ENCODE measurements at places on chromosomes 2 and 18.

DNA sequence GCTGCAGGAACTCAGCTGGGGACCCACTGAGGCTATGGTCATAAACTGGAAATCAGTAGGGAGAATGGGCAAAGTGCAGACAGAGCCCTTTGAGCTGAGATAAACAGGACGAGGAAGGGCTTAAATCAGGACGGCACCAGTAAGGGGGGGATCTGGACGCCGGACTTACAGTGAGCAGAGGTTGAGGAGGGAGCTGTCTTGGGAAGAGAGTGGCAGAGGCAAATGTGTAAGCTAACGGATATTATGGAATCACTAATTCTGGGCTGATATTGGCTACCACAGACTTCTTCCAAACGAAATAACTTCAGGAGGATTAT is 539 bp downstream of the CYP27A1 start:
- no peak for DNase-seq

DNA sequence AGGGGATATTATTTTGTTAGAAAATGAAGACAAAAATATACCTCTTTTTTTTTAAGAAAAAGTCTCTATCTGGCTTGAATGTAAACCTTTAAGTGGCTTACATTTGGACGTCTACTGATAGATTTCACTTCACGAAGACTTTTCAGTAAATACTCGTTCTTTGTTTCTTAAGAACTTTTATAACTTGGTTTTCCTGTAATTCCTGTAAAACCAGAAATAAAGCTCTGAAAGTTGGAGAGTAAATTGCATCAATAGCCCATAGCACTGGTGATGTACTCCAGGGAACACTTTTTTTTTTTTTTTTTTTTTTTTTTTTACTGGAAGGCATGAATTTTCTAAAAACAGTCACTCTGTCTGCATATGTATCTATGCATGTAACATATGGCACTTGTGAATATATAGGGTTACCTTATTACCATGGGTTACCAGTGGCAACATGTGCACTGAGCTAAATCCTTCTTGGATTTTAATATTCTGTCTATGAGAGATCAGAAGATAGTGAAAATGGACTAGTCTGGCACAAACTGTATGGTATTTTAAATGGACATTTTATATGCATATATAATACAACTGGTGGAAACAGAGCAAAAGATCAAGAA is 309.2 kb upstream of the TCF4 start:
- no peak for DNase-seq

- no peak for DNase-seq
These were observed 172.1 kb downstream of the NEDD4L start for GRCh38 chr18:58216071-58216481.

DNA sequence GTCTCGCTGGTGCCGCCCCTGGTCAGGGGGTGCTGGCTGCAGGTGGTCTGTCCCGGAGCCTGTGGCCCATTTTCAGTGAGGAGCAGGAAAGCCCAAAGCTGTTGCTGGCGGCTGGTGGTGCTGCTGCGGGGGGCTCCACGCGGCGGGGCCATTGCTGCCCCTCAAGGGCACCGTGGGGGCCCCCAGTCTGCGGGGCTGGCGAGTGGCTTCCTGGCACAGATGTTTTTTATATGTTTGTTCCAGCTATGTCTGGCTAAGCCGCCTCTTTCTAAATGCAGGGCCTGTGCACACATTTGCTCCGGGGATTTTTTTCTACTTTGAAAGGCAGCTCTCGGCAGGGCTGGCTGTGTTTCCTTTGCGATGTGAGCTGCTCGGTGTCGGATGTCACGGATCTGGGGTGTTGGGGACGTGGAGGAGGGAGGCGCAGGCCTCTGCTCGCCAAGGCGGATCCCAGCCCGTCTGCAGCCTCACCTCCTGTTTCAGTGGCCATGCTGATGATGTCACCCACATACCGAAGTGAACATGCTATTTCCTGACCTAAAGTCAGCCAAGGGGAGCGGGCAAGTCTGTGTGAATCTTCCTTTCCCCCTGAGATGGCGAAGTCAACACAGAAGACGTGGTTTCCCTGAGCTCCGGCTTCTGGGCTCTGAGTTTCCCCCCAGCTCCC is 112.0 kb upstream of the CTDP1 start:
- no peak for DNase-seq

DNA sequence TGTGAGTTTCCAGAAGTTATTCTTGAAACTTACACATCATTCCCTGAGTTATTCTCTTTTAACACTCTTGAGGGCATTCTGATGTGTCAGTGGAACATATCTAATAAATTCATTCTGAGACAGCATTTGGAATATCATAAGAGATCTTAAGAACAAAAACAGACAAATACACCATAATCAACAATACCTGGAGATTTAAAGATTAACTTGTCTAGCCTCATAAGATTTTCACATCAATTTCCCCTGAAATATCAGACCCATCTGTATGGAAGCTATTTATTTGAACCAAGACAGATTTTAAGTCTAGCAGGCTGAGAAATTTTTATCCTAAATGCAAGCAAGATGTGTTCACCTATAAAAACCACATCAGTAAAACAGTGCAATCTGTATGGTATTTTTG is 181.6 kb downstream of the NYAP2 start:
- DNase-seq, result no peak

GRCh38 chr18:63071701-63072141 is 247.8 kb downstream of the BCL2 start:
- no peak for DNase-seq

- no peak for DNase-seq
These were observed 46.3 kb downstream of the PKDCC start for GRCh38 chr2:42094114-42094513.

Measured in CD8-positive, alpha-beta T cell (primary cell).